HT-29 (cell line): ENCODE measurements at places on chromosomes 5 and 9.

- peak; percentile 75 for DNase-seq
Observed at GRCh38 chr5:168301593-168302390, 10.3 kb downstream of the WWC1 start.

DNA sequence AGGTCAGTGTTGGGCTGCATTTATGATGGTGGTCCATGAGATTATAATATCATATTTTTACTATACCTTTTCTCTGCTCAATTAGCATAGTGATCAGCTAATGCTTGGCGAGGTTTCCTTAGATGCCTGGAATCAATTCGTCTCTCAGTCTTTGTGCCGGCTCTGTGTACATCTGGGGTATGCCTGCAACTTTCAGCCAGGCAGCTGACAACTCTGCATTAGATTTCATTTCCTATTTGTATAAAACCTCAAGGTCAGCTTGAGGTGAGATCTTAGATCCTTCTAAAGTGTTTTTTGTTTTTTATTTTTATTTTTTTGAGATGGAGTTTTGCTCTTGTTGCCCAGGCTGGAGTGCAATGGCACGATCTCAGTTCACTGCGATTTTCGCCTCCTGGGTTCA, 86.8 kb downstream of the MELK start:
- no peak for DNase-seq

GRCh38 chr5:56259002-56259511, 25.9 kb upstream of the ANKRD55 start:
- no peak for DNase-seq

- DNase-seq = peak; percentile 51
Observed at GRCh38 chr5:60196385-60197113, 303.0 kb upstream of the PDE4D start.

GRCh38 chr9:26612211-26612610, 280.4 kb downstream of the CAAP1 start:
- DNase-seq = no peak

GRCh38 chr5:148898413-148899075, 72.1 kb downstream of the ADRB2 start:
- DNase-seq = no peak

- no peak for DNase-seq
Observed at GRCh38 chr5:142082182-142082781, 26.3 kb upstream of the NDFIP1 start.

GRCh38 chr5:468401-468800, 25.4 kb downstream of the EXOC3 start:
- no peak for DNase-seq

GRCh38 chr9:111572950-111573604, 26.4 kb downstream of the PTGR1 start:
- DNase-seq = no peak

GRCh38 chr9:17398350-17398749, 180.5 kb upstream of the SH3GL2 start:
- DNase-seq = no peak

GRCh38 chr9:110426052-110426709, 88.5 kb upstream of the TXNDC8 start:
- DNase-seq = peak; percentile 38

DNA sequence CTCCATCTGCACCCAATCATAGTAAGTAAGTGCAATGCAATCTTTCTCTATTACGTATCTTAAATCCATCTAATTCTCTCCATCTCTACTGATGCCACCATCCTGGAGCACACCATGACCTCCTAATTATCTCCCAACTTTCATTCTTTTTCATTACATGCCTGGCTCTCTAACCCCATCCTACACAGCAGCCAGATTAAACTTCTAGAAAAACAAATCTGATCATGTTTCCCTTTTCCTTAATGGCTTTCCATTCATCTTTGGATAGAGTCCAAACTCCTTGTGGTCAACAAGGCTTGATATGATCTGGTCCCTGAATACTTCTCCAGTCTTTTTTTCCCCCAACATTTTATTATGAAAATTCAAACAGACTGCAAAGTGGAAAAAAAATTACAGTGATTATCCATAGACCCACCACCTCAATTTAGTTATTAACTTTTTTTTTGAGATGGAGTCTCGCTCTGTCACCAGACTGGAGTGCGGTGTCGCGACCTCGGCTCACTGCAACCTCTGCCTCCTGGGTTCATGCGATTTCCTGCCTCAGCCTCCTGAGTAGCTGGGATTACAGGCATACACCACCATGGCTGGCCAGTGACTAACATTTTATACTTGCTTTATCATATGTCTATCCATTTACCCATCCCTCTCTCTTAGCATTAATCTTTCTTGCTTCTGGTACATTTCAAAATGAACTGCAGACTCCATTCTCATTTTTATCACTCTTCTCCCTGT, 5.2 kb downstream of the PPP2R2B start:
- DNase-seq = peak; percentile 34
